Fibroblast of villous mesenchyme (primary cell): ENCODE measurements at places on chromosomes 3 and 15.

GRCh38 chr15:67422296-67422695 lies 98.6 kb upstream of the C15orf61 start:
- no peak for DNase-seq

GRCh38 chr3:55180161-55180560 lies 252.3 kb upstream of the LRTM1 start:
- DNase-seq = no peak

GRCh38 chr15:98767692-98768091 lies 119.4 kb downstream of the IGF1R start:
- DNase-seq = no peak

- no peak for DNase-seq
Measured at GRCh38 chr3:65265942-65266590, 578.3 kb upstream of the ADAMTS9 start.

- DNase-seq = peak; percentile 0
Measured at GRCh38 chr3:94967196-94967595, 904.3 kb downstream of the NSUN3 start.

- DNase-seq = no peak
Measured at GRCh38 chr3:183870563-183870962, 14.1 kb downstream of the PARL start.

- no peak for DNase-seq
Measured at GRCh38 chr3:169077394-169077906, 586.1 kb downstream of the MECOM start.

DNA sequence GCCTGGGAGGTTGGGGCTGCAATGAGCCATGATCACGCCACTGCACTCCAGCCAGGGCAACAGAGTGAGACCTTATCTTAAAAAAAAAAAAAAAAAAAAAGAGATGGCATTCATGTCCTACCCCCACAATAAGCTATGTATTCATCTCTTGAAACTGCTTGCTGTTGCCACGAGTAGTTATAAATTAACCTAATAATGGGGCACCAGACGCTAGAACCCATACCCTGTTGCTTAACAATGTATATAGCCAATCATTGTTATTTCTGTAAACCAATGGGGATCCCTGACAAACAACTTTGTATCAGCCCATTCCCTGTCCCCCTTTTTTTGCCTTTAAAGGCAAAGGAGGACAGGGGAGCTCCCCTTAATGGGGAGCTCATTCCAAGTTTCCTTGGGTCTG lies 2.8 kb upstream of the LACTB start:
- no peak for DNase-seq

DNA sequence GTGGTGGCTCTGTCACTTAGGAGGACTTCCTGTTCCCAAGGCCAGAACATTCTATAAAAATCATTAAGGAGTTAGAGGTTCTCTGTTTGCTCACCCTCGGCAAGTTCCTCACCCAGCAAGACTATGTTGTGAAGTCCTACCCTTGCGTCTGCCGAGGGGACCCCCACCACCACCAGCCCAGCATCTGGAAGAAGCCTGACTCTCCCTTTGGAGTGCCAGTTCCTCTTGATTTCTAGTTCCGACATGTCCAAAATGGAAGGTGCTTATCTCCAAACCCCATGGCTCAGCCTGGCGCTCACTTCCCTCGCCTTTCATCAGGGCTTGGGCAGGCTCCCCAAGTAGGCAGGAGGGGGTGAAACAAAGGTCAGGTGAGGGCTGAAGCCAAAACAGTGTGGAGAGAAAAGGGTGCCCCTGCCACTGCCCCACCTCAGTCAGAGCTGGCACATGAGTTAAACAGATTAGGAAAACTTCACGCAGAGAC lies 41.0 kb downstream of the BHLHE40 start:
- no peak for DNase-seq

- no peak for DNase-seq
Measured at GRCh38 chr3:46900356-46900755, 22.8 kb downstream of the PTH1R start.

DNA sequence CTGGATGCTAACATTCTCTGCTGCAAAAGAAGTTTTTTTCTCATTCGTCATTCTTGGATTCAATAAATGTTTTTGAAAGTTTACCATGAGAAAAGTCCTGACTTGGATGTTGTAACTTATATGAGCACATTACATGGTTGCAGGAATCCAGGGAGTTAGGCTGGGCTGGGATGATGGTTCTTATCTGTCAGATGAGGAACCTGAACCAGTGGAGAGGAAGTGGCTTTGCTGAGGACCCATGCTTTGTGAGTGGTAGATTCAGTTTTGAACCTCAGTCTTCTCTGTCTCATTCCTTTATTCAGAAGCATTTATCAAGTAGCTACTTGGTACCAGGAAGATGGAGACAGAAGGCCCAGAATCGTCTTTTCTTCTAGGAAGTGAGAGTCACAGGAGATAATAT lies 3.7 kb upstream of the GASK1A start:
- DNase-seq = no peak

GRCh38 chr15:52361494-52361893 lies 65.9 kb upstream of the MYO5C start:
- no peak for DNase-seq

- no peak for DNase-seq
Measured at GRCh38 chr3:50194903-50195500, 3.6 kb downstream of the GNAT1 start.

GRCh38 chr3:45541326-45542321 lies 52.9 kb upstream of the LIMD1 start:
- no peak for DNase-seq

DNA sequence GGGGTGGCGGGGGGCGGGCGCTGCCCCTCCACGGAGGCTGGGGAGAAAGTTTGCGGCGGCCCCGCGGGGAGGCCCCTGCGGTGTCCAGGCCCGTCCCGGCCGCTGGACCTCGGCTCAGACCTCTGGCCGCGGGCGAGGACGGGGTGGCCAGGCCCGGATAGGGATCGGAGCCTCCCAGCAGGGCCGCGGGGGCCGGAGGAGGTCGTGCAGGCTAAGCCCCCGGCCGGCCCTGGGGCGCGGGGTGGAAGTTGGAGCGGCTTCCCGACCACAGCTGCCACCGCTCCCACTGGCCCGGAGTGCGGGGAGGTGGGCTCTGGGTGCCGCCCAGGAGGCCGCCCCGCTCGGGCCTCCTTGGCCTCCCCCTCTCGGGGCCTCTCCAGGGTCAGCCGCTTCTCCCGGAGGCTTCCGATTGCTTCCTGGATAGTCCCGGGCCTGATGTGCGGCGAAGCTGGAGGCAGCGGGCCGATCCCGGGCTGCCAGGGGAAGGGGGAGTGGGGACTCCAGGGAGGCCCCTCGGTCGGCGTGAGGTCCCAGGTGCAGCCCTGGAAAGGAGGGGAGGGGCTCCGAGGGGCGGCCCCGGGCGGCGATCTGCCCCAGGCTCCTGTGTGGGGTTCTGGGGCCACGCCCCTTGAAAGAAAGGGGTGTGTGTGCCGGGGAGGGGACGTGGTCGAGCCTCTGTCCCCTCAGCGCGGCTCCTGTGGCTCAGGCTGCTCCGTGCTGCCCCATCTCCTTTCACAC lies 907 bp downstream of the PLXNA1 start:
- DNase-seq = peak; percentile 55

GRCh38 chr3:144165482-144165881 lies 193.9 kb downstream of the DIPK2A start:
- DNase-seq = no peak

DNA sequence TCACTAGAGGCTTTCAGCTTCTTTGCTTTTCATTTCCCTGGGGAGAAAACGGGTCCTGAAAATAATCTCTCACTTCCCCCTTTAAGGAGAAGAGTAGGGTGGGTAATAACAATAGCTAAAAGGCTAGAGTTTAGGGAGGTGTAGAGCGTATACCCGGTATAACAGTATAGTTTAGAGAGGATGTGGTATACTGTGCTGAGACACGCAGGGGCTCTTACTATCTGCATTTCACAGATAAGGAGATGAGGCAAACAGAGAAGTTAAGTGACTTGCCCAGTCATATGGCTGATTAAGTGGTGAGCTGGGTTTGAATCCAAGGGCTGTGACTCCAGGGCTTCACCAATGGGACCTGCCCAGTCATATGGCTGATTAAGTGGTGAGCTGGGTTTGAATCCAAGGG lies 15.0 kb upstream of the KCNMB3 start:
- DNase-seq = no peak

DNA sequence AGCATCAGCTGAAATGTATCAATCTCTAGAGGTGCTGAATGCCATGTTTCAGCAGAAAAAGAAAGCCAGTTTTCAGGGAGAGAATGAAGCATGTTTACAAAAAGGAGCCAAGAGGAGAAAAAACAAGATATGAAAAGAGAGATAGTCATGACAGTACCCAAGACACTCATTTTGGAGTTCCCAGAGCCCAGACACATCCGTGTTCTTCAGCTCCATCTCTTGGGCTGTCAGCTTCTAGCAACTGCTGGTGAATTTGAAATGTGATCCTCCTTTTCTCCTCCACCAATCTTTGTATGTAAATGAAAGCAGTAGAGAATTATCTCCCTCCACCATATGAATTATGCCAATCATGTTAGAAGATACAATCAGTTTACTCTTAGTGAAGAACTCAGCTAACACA lies 93.0 kb upstream of the SLC25A36 start:
- DNase-seq = no peak

GRCh38 chr3:78791753-78792152 lies 976.0 kb downstream of the ROBO1 start:
- no peak for DNase-seq

DNA sequence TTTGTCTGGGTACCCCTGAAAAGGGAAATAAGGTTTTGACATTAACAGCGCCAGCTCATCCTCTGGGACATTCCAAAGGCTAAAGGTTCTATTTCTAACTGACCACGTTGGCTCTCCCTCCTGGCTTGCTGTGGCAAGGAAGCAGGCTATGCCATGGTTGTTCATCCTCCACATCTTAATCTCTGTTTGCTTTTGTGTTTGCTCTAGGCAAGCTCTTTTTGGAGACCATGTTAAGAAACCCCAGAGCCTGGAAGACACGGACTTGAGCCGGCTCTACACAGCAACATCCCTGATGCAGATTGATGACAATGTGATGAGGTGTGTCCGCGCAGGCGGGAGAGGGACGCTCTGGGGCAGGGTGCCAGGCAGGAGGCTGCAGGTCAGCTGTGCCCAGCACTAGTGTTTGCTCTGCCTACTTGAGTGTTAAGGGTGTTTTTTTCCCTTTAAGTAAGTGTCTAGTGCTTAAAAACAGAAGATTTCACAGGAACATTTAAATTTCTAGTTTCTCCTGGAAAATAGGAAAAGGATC lies 33.3 kb downstream of the RLBP1 start:
- no peak for DNase-seq

DNA sequence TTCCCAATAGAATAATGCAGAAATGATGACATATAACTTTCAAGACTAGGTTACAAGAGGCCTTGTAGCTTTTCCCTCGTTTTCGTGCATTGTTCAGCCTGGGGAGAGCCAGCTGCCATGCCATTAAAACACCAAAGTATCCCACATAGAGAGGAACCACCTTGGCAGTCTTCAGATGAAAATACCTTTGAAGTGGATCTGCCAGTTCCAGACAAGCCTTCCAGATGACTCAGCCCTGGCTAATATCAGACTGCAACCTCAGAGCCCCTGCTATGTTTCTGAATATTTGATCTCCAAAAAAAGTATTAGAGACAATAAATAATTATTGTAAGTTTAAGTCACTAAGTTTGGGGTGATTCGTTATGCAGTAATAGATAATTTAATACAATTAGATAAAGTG lies 294.3 kb upstream of the GBE1 start:
- no peak for DNase-seq

DNA sequence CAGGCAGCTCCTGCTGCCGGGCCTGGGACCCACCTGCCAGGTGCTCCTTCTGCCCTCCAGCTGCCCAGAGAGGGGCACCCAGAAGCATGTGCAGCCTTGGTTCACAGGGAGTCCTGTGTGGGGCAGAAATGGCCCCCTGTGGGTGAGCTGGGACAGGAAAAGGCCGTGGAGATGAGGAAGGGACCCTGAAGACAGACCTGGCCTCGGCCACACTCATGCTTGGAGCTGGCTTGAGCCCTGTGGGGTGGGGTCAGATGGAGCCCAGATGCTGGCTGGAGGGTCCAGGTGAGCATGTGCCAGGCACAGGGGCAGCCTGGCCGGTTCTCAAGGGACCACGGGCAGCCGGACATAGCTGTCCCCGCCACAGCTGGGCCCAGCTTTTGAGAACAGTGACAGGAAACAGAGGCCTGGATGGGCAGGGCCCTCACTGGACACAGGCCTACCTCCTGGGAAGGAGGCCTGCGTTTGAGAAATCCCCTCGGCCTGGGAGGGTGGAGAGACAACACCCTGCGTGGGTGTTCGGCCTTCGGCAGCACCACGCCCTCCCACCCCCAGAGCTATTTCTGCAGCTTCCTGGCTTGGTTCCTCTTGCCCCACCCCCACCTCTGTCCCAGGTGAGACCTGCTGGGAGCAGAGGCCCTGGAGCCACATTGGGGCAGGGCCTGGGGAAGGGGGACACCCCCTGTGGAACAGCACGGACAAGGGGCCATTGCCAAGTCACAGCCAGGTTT lies 132.6 kb upstream of the MEF2A start:
- peak; percentile 29 for DNase-seq

- peak; percentile 56 for DNase-seq
Measured at GRCh38 chr3:48634661-48635221, 520 bp downstream of the SLC26A6 start.

GRCh38 chr15:100784493-100785180 lies 95.0 kb upstream of the ALDH1A3 start:
- no peak for DNase-seq

GRCh38 chr15:48674876-48675275 lies 29.4 kb upstream of the FBN1 start:
- peak; percentile 36 for DNase-seq

DNA sequence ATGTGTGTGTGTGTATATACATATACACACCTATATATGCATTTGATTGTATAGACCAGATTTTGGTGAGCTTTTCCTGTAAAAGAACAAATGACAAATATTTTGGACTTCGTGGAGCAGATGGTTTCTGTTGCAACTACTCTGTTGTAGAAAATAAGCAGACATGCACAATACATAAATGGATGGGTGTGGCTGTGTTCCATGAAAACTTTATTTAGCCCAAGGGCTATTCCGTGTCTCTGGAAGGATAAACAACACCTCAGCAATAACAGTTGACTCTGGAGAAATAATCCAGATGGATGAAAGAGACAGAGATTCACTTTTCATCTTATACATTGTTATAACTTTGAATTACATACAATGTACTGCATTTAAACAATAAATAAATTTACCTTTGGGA lies 441.4 kb downstream of the CNTN3 start:
- peak; percentile 2 for DNase-seq

DNA sequence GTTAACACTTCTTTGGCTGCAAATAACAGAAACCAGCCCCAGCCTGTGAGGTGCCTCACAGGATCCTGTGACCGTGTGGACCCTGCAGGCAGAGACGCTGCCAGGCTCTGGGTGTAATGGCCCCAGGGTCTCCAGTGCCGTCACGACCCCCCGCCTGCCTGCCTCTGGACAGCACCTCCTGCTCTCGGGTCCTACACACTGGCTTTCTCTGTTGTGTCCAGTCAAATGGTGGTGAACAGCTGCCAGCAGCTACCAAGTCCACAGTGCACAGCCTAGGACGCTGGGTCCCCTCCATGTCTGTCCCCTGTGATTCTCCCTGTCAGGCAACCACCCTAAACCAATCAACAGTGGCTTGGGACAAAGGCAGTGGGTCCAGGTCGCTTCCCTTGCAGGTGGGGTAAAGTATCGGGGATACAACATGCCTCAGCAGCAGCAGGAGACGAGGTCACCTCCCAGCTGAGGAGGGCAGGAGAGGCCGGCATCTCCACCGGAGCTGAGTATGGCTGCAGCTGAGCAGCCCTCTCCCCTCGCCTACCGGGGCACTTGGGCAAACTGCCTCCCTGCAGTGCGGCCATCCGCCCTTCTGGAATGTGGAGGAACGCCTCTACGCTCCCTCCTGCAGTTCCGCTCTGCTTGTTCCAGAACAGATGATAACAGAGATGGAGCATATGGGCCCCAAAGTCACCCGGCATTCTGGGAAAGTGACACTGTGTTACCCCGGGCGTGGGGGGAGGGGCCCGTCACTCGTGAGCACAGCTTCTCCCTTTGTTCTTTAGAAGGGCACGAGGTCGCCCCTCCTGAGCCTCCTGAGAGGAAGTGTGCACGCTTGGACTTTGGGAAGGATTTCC lies 21.1 kb upstream of the SKOR1 start:
- no peak for DNase-seq
